ENCODE measurements at places on chromosomes 3 and 15.

DNA sequence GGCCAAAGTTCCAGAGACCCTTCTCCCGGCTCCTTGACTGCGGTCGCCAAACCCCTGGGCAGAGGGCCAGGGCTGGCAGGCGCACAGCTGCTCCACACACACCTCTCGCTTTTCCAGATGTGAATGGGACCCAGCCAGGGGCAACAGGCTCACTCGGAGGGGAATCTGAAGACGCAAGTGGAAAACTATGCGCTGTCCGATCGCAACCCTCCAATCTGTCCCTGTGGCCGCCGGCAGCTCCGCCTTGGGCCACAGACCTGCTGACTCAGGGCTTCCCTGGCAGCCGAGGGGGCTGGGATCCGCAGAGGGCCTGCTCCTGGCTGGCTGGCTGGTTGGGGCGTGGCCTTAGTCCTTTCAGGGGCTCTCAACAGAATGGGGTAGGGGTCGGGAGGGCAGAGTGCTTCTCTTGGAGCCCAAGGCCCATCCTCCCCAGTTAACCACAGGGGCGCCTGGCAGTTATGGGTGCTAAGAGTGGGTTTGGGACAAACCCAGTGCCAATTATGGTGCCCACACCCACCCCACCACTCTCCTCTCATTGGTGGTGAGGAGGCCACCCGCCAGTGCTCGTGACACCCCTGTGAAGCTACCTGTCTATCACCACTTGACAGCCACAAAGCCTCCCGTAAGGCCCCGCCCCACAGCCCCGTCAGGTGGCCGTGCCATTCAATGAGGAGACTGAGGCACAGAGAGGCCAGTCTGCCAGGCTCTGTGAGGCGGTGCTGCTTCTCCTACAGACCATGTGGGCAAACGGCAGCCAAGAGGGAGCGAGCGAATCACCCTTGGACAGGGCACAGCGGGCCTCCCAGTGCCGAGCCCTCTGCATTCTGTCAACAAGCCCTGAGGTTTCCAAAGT lies 53.8 kb downstream of the IQSEC1 start:
- DNase-seq: no peak

DNA sequence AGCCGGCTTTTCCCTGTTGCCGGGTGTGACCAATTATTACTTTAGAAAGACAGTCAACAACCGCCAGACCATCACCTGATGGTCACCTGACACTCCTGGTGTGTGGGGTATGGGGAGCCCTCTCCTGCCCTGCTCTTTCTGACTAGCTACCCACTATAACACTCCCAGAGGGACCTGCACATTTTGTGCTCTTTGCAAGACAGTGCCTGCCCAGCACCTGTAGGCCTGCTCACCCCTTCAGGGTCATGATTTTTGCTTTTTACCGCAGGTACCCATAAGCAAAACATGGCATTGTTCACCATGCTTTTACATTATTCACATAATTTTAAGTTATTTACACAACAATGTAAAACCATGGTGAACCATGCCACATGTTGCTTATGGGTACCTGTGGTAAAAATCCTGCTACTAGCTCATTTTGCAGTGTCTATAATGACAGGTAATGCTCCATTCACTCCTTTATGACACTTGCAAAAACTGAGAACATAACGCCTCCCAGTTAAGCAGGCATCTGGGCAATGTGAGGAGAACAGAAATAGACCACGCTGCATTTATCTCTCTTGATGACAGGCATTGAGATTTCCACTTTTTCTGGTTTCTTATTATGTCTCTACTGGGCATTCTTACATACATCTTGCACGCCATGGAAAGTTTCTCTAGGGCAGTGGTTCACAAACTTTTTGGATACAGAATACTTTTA lies 9.9 kb downstream of the CCRL2 start:
- no peak for DNase-seq

DNA sequence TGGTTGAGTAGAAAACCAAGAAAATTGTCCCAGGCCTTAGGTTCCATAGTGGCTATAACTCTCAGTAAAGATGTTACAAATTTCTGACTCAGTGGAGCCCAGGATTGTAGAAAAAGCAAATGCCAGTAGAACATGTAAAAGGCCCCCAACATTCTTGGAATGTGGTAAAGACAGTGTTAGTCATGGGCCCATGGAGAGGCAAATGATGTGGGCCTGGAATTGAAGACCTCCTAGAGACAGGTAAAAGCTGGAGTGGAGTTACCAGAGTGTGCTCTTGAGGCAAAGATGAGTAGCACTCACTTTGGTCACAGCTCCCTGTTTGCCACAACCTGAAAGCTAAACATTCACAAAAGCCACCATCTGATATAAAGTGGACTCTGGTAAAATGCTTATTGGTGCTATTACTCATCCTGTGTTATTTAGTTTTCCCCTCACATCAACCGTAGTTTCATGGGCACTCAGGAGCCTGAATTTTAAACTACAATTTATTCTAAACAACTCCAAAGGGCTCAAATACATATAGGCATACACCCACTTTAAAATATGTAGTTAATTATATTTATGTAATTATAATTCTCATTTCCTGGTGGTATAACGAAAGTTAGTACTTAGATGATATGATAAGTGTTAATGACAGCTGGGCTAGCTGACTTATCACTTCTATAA lies 359.6 kb upstream of the NECTIN3 start:
- DNase-seq: no peak

DNA sequence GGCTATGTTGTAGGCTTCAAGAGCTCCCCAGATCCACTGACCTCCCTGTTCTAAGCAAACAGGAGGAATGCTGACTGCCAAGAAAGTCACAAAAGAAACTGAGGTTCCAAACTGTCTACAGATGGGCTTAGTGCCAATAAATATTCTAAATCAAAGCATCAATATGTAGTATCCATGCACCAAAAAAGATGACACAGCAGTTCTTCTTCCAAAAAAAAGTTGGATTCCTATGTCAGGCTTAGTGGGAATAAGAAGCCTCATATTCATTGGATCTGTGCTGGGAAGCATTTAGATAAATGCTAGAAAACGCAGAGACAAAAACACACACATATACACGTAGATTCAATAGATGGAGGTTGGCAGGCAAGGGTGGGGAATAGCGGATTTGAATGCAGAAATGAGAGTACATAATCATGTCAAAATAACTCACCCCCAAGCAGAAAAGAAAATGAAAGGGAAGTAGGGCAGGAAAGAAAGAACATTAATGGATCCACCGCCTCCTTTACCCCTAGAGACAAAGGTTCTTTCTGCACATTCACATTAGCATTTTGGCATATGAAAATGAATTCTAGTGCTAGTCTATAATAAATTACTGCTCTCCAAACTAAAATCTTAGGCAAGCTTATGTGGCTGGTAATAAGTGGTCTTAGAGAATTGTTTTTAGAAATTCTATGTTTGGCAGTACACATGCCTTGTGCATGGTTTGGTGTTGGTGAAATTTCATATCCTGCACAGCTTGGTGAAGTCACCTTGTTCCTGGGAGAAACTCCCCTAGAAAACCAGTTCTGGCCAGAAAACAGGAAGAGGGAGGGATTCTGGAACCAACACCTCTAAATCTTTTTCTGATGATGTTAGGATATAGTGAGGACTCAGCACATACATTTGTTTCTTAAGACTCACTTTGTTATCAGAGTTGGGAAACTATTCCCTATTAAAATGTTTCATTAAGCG lies 283.4 kb downstream of the LSAMP start:
- DNase-seq: no peak

- no peak for DNase-seq
Observed at GRCh38 chr15:73323956-73324355, 44.8 kb downstream of the HCN4 start.

DNA sequence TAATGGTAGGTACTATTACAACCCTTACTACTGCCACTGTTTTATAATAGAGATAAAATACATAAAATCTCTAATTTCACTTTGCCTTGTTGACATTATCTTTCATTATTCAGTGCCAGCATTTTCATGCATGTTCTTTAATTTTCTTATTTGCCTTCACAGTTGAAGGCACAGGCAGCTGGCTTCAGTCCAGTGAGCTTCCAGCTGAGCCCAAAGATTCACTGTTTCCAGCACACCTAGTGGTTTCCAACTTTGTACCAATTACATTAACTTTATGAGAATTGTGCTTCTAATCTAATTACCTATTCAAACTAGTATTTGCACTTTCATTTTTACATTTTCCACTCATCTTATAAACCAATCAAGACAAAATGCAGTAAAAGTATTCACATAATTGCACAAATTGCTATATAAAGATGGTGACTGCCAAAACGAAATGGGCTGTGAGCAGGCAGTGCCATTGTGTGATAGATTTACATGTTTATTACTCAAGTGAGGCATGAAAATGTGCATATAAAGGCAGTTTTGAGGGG lies 228.3 kb downstream of the MFSD1 start:
- DNase-seq: no peak

- DNase-seq: no peak
Observed at GRCh38 chr3:133914839-133915600, 19.3 kb upstream of the RAB6B start.

- DNase-seq: no peak
Observed at GRCh38 chr3:105788593-105788992, 80.2 kb downstream of the CBLB start.

GRCh38 chr3:84039099-84039498 lies 919.7 kb upstream of the CADM2 start:
- DNase-seq: no peak

DNA sequence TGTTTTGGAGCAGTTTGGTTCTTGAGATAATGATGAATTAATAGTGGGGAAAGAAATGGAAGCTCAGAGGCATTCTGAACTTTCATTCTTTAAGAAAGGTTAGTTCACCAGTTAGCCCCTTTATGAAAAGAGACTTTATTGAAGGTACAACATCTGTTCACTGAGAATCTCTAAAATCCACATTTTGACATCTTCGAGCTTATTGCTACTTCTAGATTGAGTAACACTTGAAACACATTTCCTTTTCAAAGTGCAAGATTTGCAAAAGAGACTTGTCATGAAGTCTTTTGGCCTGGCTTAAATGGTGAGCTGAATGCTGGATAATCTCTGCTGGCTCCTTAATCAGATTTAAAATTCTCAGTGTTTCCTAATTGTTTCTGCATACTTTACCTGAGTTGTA lies 42.3 kb downstream of the RAB8B start:
- peak; percentile 56 for DNase-seq

DNA sequence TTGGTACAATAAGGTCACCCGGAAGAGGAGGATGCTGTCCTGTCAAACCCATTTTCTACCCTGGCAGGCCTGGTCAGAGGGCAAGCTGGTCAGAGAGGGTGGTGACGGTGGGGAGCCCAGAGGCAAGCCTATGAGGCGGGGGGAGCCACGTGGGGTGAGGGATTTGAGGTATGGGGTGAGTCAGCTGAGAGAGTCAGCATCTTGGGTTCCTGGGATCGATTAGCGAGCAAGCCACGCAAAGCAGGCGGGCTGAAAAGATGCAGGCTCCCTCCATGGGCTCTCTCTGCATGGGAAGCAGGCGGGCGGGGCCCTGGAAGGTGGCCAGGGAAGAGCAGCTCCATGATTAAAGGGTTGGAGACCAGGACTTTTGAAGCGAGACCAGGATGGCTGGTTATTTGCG lies 48.1 kb downstream of the MAGEF1 start:
- no peak for DNase-seq

GRCh38 chr3:48157950-48158376 lies 30.3 kb downstream of the CDC25A start:
- DNase-seq: peak; percentile 72

DNA sequence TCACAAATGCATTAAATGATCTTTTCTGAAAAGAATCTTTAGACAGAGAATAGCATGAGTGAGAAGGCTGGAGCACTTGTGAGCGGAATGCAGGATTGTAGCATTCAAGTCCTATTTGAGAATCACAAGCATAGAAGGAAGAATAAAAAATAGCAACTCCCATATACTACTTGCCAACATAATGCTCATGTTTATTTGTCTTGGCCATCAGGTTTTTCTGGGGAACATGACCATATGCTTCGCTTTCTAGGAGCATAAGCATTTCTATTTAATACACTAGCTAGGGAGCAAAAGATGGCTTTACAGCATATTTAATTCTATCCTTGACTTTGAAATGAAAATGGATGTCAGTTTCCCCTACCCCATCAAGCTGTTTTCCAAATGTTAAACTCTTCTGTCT lies 170.3 kb upstream of the MITF start:
- DNase-seq: no peak

Data from suppressor macrophage treated with lipopolysaccharide for 1 hour (primary cell).